NCI-H774 (cell line): ENCODE measurements at places on chromosomes 11 and 22.

DNA sequence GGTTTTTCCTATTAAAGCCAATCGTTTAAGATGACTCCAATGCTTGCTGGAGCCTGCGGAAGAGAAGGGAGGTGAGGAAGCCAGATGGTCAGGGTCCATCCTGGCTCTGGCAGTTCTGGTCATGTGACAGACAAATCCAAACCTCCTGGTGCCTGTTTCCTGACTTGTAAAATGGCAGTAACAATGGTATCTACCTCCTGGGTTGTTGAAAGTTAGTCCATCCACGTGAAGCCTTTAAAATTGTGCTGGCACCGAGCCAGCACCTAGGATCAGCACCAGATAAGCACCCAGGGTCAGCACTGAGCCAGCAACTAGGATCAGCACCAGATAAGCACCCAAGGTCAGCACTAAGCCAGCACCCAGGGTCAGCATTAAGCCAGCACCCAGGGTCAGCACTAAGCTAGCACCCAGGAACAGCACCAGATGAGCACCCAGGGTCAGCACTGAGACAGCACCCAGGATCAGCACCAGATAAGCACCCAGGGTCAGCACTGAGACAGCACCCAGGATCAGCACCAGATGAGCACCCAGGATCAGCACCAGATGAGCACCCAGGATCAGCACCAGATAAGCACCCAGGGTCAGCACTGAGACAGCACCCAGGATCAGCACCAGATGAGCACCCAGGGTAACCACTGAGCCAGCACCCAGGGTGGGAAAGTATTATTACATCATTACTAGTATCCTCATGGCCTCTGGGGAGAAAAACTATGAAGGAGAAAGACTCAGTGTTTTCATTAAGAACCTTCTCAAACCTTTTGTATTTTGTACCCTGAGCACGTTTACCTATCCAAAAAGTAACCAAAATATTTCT, 17.2 kb downstream of the KIAA0930 start:
- DNase-seq = no peak

DNA sequence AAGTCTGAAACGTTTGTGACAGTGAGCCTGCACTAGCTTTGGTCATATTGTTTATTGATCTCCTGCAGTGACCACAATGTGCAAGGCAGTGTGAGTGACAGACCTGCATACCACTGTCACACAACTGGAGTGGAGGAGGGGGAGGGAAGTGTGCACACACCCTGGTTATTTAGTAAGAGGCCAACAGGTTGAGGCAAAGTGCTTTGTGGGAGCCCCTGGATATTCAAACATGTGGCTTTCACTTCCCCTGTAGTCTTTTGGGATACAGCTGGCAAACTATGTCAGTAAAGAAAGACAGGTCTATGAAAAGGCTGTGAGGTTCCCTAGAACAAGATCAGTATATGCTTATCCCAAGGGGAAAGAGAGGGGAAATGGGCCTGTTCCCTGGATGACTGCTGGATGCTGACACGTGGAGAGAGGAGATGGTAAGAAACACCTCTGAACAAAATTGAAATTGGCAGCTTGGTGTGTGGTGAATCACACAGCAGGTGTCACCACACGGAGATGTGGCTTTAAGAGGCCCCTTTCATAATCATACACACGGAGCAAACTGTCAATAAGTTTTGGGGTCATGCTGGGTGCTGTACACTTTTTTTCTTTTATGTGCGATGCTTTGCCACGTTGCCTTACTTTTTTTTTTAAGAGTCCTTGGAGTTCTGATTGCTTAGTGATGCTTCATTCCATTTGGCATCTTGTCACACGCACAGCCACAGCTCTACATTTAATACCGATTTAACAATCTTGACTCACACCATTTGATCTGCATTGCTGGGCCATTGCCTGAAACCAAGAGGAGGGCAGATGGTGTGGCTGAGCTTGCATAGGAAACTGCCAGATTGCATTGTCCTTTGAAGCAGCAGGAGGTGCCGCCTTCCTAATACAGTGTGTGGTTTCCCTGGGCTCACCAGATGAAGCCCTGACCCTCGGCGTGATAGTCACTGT, 11.3 kb downstream of the OSBP2 start:
- no peak for DNase-seq

- no peak for DNase-seq
Observed at GRCh38 chr11:18019650-18020049, 6.8 kb upstream of the SERGEF start.

GRCh38 chr11:15985127-15985859, 371.1 kb downstream of the SOX6 start:
- no peak for DNase-seq

DNA sequence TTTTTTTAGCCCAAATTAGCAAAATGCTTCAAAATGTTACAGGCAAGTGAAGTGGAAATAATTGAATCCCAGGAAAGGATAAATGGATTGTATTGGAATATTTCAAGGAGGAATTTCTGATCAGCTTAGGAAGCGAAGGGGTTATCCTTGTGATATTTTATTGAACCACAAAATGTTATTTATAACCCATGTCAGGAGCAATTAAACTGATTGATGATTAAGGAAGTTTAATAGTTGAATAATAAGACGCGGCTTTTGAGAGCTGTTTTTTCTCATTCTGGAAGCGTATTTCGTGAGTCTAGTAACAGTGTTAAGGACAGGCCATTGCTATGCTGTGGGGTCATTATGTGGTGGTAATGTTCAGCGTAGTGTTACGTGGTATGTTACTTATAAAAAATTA, 192.3 kb downstream of the TBC1D22A start:
- no peak for DNase-seq

GRCh38 chr11:76259299-76259908, 53.1 kb upstream of the WNT11 start:
- no peak for DNase-seq

- no peak for DNase-seq
Observed at GRCh38 chr22:31944700-31945442, 536 bp downstream of the YWHAH start.

DNA sequence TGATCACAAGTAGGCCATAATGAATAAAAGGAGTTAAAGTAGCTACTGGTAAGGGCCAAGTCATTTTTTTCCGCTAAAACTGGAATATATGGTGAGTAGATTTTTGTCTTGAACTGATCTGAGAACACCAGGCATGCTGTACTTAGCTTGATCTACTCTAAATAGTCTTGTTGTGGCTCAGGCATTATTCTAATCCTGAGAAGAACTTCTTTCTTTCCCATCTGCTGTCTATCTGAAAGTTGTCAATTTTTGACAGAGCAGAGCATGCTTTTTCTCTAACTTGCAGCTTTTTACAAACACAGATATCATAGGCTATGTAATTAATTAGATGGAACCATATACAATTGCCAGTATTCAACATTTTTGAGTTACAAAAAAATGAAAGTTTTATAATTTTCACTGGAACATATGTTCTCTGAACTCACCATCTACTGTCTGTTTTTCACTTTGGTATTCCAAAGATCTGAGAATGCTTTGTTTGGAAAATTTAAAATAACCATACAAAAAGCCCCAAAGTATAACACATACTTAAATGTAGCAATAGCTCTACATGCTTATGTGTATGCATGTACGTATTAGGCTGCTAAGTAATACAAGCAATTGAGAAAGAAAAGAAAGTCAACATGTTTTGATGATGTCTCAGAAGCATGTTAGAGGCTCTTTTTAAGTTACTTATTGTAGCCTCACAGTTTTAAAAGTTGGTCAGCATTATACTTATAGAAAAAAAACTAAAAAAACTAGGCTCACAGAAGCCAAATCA, 542.7 kb upstream of the LUZP2 start:
- DNase-seq = no peak
